DMS79 treated with DMSO at 0.1 percent for 48 hours (cell line): ENCODE measurements at places on chromosomes 3 and 15.

DNA sequence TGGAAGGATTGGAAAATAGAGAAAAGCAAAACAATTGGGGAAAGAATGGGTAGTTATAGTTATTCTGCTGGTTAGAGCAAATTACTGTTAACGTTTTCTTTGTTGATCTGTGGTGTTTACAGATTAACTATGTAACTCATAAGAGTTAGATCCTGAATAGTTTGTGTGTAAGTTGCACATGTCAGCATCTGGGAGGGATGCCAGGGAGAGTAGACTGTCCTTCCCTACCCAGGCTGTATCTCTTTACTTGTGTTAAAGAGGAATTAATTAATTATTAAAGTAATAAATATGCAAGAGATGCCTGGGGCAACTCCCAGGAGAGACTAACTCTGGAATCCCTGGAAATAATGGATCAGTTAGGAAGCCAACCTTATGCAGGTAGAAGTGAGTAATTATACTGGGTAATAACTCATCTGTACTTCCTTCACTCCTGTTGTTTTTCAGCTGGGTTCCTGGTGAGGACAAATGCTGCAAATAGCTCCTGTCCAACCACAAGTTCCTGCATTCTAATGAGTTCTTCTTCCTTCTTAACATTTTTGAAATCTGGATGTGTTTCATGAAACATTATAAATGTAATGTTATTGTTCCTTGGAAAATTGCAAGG, 18.9 kb downstream of the GHRL start:
- DNase-seq = no peak

GRCh38 chr15:33159726-33160453, 34.6 kb downstream of the FMN1 start:
- DNase-seq = no peak

GRCh38 chr3:151434151-151434890, 26.5 kb downstream of the IGSF10 start:
- no peak for DNase-seq

GRCh38 chr3:67635257-67635656, 19.2 kb downstream of the SUCLG2 start:
- DNase-seq = no peak

- no peak for DNase-seq
Observed at GRCh38 chr3:37534940-37535339, 326.7 kb upstream of the CTDSPL start.

GRCh38 chr15:95032156-95032555, 800.8 kb downstream of the MCTP2 start:
- no peak for DNase-seq

- no peak for DNase-seq
Observed at GRCh38 chr3:43584043-43584826, 37.6 kb downstream of the ANO10 start.

- DNase-seq = no peak
Observed at GRCh38 chr15:80595396-80595795, 99.7 kb upstream of the ABHD17C start.

DNA sequence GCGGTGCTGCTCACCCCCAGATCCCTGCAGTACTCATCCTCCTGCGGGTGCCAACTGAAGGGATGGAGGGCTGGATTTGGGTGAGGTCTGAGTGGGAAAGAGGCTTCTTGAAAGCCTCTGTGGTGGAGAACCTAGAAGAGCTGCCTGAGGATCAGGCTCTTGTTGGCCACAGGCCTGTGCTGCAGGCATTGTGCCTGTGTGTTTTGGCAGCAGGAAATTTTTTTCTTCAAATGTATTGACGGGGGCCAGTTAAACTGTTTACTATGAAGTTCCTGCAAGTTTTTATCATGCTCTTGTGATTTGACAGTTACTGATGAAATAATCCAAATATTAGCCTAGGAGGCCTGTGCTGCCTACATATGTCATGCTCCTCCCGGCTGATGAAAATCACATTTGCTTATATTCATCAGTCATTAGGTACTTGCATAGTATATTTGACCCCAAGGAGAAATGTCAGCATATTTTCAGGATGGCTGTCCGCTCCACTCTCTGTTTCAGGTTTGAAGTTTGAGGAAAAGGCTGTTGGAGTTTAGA, 103.1 kb downstream of the THSD4 start:
- no peak for DNase-seq

DNA sequence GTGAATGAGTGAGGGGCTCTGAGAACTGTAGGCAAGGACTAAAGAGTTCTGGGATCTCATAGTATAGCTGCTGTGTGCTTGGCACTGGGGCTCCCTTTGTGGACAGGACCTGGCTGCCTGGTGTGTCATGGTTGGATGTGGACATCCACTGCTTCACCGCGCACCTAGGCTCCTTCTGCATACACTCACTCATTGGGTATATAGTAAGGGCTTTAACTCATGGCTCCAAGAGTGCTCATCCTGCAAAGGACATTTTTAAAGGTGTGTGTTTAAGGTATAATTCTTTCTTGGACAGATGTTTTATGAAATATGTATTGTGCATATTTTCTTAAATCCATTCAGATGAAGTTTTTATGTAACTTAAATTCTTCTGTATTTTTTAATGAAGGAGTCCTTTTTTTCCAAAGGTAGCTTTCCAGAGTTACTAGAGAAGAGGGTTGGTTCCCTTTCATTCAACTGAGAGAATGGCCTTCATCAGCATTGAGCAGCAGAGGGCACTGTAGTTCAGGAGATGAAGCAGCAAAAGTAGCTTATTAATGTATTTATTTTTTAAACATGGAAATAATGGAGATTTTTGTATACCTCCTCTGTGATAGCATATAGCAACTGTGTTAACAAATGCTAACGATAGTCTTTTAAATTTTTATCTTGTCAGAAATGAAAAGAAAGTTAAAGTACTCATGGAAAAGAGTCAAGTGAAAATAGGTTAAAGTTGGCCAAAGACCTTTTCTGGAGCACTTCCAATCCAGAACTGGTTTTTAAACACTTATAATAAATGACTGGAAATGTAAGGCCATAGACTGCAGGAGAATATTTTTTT, 25.2 kb downstream of the OXNAD1 start:
- DNase-seq = peak; percentile 30

DNA sequence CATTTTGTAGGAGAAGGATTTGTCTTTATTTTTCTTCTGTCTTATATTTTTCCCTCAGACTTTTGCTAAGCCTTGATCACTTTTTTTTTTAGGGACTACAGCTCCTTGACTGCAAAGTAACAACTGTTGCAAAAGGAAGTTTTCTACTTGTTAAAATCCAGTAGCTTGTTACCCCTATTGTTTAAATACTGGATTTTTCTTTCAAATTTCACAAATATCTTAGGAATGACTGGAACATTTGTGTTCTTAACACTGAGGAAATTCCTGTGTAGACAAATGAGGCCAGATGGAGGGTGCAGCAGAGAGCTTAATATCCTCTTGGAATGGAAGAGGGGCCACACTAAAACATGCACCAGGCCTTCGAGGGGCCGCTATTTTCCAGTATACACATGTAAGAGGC, 3.2 kb upstream of the PGPEP1L start:
- no peak for DNase-seq

- DNase-seq = no peak
Observed at GRCh38 chr3:137460944-137461343, 303.2 kb upstream of the SOX14 start.

- no peak for DNase-seq
Observed at GRCh38 chr3:129947538-129948240, 26.8 kb upstream of the TRH start.

GRCh38 chr15:27214032-27214431, 243.1 kb downstream of the GABRG3 start:
- no peak for DNase-seq

DNA sequence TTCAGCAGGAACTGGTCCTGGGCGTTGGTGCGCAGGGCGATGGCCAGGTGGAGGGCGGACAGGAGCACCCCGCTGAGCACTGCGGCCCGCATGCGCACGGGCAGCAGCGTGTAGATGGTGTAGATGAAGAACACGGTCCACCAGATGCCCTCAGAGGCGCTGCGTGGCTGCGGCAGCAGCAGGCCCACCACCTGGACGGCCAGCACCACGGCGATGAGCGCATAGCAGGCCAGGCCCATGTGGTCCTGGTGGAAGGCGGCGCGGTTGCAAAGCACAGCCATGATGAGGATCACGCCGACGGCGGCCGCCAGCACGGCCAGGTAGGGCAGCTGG, 1.5 kb downstream of the ADCY5 start:
- no peak for DNase-seq

GRCh38 chr3:146375219-146375618, 94.1 kb downstream of the PLSCR2 start:
- no peak for DNase-seq

DNA sequence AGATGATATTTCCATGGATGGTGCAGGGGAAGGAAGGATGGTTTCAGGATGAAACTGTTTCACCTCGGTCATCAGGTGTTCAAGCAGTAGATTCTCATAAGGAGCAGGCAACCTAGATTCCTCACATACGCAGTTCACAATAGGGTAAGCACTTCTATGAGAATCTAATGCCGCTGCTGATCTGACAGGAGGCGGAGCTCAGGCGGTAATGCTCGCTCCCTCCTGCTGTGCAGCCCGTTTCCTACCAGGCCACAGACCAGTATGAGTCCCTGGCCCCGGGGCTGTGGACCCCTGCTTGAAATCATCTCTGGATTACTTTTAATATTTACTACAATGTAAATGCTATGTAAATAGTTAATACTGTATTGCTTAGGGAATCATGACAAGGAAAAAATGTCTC, 241.8 kb downstream of the ROBO2 start:
- no peak for DNase-seq

DNA sequence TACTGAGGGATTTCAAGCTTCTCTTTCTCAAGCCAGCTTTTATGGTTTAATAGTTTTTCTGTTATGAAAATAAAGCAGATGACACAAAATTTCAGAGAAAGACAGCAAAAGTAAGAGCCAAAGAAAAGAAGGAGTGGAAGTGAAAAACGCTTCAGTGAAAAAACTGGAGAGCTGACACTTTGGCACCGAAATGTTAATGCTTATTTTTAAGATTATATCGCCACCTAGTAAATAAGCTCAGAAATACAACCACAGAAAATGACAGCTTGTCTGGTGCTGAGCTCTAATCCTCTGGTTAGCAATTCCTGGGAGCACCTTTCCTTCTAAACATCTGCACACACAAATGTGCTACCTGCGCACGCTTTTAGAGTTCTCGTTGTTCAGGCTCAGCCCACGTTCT, 101.6 kb downstream of the ZPLD1 start:
- peak; percentile 30 for DNase-seq

DNA sequence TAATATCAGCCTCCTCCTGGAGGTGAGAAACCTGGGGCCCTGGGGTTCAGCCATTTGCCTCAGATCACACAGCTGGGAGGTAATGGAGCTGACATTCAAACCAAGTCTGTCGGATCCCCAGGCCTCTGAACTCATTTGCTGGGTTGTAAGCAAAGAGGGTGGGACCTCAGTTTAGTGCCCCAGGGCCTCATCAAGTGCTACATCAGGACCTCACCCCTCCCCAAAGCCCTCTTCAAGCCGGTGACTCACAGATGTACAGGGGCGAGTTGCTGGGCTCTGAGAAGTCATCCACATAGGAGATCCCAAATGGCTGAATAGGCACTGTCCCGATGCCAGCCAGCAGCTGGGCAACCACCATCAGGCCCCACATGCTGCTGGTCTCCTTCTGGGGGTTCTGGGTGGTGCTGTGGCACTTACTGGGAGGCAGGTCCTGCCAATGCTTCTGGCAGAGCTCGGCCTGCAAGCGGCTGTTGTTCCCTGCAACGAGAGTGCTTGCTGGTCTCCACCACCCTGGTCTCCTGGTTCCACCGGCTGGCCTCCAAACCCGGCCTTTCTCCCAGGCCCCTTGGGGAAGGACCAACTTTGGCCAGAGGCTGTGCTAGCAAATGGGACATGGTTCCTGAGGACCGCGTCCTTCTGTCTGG, 59.2 kb upstream of the RAB6B start:
- no peak for DNase-seq

DNA sequence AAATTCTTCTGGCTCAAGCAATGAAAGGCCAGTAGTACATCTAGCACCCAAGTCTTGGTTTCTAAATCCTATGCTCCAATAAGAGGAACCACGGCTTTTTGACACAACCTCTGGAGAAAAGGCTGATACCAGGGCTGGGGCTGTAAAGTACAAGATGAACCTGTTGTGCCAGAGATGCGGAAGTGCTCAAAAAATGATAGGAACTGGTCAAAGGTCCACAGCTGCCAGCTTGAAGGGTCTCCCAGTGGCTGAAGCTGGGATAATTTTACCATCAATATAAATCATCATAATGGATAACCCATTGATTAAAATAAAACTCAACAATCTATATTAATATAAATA, 558 bp upstream of the NCEH1 start:
- DNase-seq = no peak

- DNase-seq = no peak
Observed at GRCh38 chr3:47261301-47261700, 21.3 kb downstream of the KIF9 start.

- no peak for DNase-seq
Observed at GRCh38 chr3:183372911-183373310, 55.5 kb downstream of the MCF2L2 start.

DNA sequence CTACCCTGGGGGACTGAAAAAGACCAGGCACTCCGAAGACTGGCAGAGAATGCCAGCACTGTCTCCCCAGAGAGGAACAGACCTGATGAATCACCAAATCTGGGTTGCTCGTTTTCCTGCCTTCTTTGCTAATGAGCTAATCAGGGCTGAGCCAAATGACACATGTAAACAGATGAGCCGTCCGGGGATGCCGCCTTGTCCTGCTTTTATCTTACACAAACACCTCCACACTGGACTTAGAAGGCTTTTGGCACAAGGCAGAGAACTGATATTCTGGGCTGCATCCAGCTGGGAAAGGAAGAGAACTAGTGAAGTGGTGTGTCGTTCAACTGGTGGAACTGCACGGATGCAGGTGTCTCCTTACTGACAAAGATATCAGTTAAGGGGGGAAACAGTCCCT, 88.1 kb downstream of the MECOM start:
- no peak for DNase-seq

DNA sequence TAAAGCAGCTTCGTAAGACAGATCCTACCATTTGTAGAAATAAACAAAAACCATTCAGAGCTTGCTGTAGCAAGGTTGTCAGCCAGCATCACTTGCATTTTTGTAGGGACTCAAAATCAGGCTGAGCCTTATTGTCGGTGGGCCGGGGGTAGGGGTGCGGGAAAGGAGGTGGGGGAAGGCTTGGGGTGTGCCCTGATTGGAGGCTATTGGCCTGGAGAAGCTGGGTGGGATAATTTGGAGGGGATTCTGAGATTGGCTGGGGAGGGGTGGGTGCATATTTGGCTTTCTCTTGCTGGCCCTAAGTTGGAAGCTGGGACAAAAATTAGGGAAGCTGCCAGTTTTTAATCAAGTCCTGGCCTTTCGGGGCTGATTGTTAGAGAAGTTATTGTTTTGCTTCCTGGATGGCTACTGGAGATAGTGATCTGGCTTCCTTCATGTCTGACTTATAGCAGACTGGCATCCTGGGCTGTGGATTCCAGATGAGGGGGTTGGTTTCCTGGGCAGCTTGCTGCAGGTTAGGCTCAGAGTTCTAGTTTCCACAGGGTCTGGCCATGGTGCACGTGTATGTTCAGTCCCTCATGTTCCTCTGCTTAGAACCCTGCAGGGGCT, 22.8 kb downstream of the STOML1 start:
- DNase-seq = no peak

DNA sequence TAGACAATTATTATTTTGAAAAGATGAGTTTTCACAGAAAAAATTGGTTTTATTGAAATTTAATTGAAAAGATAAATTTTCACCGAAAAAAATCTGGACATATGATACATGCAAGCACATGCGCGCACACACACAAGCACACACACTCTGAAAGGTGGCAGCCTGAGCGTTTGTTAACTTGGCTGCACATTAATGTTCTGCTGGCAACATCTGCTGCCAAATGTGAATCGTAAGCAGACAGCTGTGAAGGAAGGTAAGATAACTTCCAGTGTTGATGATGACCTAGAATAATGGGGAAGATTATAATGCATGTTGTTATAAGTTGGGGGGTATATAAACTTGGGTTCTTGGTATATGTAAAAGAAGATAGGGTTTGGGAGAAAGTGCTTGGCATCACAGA, 18.4 kb upstream of the CMTM7 start:
- no peak for DNase-seq
